ENCODE measurements at places on chromosomes 12 and 14.

DNA sequence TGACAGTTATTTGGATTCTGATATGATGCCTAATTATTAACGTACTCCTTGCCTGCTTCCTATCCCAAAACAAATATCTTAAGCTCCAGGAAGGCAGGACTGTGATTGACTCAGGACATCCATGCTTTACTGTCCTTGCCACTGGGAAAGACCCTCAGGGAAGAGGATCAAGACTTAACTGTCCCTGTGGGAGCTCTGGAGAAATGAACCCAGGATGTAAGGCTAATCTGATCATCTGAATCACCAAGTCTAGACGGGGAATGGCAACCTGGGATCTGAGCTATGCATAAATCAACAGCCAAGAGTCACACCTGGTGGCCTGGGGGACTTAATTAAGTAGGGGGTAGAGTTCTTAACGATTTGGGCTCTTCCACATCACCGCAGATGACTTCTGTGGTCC lies 153.2 kb upstream of the BCL2L14 start:
- no peak for DNase-seq

DNA sequence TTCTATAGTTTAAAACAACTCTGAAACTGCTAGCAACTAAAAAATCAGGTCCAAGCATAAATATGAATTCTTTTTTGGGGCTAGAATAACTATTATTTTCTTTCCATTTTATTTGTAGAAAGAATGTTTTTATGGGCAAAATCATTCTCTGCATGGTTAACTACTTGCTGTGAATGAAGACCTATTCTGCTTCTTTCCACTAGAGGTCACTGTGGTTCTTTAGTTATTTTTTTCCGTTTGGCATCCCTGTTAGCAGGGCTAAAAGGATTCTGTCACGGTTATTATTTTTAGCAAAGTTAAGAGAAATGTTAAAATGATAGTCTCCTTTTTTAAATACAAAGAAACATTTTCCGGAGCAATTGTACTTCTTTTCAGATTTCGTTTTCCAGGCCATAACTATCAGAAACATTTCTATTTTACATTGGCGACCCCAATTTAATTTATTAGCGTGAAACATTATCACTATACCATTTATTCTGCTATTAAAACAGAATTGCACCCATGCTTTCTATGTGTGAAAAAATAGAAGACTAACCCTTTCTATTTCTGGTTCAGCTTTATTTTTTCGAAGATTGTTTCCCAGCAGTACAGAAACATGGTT lies 404.8 kb downstream of the ATP23 start:
- no peak for DNase-seq

GRCh38 chr12:110689281-110690126 lies 589 bp upstream of the HVCN1 start:
- DNase-seq: peak; percentile 76

GRCh38 chr14:39102969-39103957 lies at the start of gene SEC23A:
SEC23A (minus strand) TSS chr14:39103235; CDS start chr14:39096118, 7,117 bp downstream.
- peak; percentile 89 for DNase-seq
